Stimulated activated CD4-positive, alpha-beta T cell treated with anti-CD3 and anti-CD28 coated beads, TNF-alpha, amount 100 ng/mL, for 1 hour (primary cell): ENCODE measurements at places on chromosomes 2 and 18.

- DNase-seq, result no peak
Measured at GRCh38 chr18:64519201-64519600, 370.3 kb upstream of the LINC00305 start.

DNA sequence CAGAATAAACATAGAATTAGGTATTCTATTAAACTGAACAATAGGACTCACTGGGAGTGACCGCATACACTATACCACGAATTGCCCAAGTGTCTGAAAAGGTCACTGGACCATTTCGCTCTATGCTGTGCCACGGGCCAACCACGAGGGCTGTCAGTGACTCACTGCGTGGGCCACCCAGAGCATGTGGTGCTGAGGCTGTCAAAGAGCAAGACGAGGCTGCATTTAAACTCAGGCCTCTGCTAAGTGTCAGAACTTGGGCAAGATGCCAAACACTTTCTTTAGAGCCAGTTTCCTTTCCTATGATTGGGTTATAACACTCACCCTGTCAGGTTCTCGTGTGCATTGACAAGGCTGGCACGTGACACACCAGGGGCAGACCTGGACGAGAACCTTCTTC is 97.5 kb downstream of the SH3YL1 start:
- no peak for DNase-seq

DNA sequence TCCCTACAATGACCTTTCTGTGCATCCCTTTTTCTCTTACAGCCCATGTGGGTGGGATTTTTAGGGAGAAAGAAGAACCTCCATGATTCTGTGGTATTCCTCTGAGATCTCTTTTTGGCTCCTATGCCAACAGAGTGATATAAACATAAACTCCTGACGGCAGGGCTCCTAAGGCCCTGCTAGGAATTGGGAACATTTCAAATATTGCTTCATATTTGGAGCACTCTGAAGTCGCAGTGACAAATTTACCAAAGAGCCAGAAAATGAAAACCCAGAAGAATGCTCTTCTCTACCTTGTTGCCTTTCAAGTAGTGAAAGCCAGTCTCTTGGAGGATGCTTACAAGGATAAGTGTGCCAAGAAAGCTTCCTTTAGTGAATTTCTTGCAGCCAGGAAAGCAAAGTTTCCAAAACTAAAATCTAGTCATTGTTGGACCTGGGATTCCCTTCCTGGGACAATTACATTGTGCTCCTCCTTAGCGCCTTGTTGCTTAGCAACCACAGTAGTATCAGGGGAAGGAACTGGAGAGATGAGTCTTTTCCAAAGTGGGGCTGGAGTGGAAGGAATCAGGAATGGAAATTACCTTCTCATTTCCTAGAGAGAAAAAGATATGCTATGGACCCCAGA is 7.3 kb upstream of the SETBP1 start:
- no peak for DNase-seq

DNA sequence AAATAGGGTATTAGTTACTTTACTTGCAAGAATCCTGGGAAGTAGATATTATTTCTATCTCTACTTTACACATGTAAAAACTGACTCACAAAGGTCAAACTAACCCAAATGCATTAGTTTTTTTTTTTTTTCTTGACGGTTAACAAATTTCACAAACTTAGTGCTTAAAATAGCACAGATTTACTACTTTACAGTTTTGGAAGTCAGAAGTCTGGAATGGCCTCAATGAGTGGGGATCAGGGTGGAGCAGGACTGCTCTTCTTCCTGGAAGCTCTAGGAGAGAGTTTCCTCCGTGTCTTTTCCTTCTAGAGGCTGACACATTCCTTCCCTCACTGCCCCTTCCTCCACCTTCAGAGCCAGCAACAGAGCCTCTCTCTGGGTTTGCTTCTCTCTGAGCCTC is 117.2 kb downstream of the COL6A3 start:
- no peak for DNase-seq

GRCh38 chr2:154952346-154952980 is 254.0 kb downstream of the KCNJ3 start:
- no peak for DNase-seq

GRCh38 chr2:173195100-173195499 is 119.5 kb downstream of the MAP3K20 start:
- DNase-seq, result no peak

- no peak for DNase-seq
Measured at GRCh38 chr2:10374362-10374943, 71.7 kb downstream of the HPCAL1 start.

GRCh38 chr2:138838851-138839620 is 58.8 kb upstream of the NXPH2 start:
- DNase-seq, result no peak

- no peak for DNase-seq
Measured at GRCh38 chr2:206368933-206369569, 74.3 kb upstream of the ADAM23 start.

GRCh38 chr2:111919794-111920608 is 21.6 kb downstream of the MERTK start:
- no peak for DNase-seq

DNA sequence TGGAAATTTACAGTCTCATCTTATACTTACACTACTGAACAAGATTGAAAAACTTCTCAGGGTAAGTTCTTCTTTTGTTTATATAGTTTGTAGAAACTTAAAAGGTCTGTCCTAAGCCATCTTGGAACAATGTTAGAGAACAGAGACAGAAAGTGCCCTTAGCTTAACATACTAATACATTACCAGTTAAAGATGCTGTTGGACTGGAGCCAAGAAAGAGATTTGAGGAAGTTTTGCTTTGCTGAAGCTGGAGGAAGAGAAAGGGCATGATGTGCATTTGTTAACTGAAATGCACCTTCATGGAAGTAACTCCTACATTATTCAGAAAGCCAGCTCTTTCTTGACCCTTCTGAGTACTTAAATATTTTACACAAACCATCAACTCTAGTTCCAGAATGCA is 66.5 kb upstream of the TNFRSF11A start:
- no peak for DNase-seq

DNA sequence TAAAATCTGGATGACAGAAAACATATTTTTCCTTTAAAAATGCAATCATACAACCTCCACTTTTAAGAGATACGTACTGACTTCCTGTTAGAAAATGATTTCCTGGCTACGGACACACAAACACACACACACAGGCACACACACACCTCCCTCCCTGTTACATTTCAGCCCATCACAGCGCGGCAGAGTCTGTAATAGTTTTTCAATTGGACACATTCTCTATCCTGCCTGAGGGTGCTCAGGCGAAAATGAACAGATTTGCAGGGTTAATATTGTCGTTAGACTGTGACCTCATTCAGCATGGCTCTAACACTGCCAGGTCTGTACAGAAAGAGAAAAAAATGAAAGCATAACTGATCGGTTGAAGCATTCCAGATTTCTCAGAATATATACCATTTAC is 45.0 kb downstream of the KCTD1 start:
- no peak for DNase-seq

DNA sequence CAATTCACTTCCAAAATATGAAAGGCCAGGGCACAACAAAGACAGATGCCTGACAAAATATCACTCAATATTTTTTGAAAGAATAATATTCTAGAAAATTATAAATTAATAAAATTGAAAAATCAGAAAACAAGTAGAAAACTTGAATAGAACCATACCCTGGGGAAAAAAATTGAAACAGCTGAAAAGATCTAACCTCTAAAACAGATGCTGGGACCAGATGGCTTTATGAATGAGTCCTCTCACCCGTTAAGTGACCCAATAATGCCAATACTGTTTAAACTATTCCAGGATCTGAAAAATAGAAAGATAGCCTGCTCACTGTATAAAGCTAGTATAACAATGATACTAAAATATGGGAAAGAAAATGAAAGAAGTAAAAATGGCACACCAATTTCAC is 322.3 kb upstream of the VWC2L start:
- DNase-seq, result no peak

DNA sequence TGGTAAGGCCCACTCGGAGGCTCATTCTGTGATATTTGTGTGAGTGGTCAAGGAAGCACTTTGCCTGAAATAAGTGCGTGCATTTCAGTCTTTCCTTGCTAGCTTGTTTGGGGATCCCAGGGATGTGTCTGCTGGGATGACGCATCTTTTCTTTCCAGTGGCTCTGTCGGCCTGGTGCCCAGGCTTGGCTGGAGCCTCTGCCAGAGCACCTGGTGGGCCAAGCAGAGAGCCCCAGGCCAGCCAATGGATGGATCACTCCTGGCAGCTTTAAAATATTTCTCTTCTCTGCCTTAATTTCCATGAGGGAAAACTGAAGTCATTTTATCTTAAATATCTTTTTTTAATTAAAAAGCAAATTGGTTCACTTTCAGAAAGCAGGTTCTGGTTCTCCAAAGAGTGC is 501.8 kb upstream of the HS6ST1 start:
- DNase-seq, result no peak

- no peak for DNase-seq
Measured at GRCh38 chr2:20220806-20221554, 4.0 kb downstream of the SDC1 start.
